ENCODE measurements at places on chromosomes 7 and 10.

GRCh38 chr7:131623154-131623553, 66.7 kb upstream of the PODXL start:
- no peak for DNase-seq

DNA sequence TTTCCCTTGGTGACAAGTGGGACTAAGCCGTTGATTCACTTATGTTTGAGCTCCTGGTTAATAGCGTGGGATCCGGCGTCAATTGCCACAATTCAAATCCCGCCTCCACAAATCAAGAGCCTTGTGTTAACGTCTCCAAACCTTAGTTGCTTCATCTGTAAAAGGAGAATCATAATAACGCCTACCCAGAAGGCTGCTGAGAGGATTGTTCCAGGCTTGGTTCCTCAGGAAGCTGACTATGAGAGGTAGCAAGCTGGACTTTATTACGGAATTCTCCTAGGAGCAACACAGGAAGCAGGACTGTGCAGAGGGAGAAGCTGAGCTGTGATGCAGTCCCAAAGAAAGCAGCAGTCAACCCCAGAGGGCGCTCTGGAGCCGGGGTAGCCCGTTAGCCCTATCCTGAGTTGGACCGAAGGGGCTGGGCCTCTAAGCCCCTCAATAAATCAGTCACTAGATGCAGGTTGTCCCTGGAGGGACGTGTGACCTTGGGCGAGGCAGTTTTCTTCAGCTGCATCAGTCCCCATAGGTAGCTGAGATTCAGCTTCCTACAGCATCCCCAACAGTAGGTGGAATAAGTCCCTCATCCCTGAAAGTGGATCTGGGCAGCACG, 6.9 kb upstream of the BAG3 start:
- no peak for DNase-seq

GRCh38 chr7:137203351-137203750, 140.2 kb downstream of the PTN start:
- DNase-seq: no peak

DNA sequence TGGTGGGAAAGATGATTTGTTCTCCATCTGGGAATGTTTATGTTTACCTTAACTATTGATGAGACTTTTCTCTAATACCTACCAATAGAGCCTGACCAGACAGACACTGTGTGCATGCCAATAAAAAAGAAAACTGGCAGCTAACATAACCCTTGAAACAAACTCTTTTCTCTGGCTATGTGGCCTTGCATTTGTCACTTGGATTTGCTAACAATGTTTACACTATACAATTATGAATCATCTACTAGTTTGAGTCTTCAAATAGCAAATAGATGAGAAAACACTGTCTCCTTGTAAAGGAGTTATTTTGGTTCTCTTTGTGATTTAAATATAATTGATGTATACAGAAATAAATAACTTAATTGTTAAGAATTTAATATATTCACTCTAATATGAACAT, 273.1 kb downstream of the SEMA3D start:
- DNase-seq: no peak

GRCh38 chr7:74215921-74216320, 6.1 kb downstream of the LAT2 start:
- no peak for DNase-seq

GRCh38 chr10:35480142-35480541, 125.0 kb upstream of the GJD4 start:
- DNase-seq: no peak

- DNase-seq: no peak
Measured at GRCh38 chr7:159139639-159140038, 5.0 kb downstream of the VIPR2 start.

- no peak for DNase-seq
Measured at GRCh38 chr7:3950249-3950648, 649.2 kb downstream of the SDK1 start.

- DNase-seq: no peak
Measured at GRCh38 chr7:67773081-67773480, 776.4 kb downstream of the TYW1 start.

DNA sequence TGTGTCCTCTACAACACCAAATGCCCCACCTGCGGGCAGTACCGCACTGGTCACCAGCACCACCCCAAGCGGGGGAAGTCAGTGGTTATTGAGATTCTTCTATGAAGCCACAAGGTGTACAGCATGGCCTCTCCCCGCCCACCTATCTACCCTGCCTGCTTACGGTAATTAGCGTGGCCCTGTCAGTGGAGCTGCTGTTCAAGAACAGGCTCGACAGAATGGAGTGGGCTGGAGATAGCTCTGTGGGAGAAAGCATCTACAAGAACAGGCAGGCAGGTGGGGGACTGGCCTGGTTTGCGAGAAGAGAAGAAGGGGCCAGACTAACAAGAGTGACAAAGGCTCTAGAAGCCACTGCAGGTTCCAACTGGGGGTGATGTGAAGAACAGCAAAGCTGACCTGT, 108.3 kb downstream of the RNF216 start:
- no peak for DNase-seq

DNA sequence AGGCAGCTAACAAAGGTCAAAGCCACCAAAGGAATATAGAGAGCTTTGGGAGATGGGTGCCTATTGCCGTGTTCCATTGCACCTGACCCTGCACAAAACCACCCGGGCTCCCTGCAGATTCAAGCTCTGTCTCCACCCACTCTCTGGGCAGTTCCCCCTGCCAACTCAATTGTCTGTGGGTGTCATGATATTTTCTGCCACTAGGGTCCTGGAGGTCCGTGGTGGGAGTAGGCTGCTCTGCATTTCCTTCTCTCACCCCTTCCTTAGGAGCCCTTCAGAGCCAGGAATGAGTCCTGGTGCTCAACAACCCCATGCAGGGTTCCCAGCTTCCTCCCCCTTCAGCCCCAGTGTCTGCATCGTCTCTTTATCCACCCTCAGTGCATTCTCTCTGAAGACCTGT, 34.1 kb downstream of the PNLIPRP2 start:
- DNase-seq: no peak

- DNase-seq: no peak
Measured at GRCh38 chr10:57790703-57791102, 477.0 kb downstream of the IPMK start.

- no peak for DNase-seq
Measured at GRCh38 chr7:93574646-93575554, at the start of gene CALCR. CALCR (minus strand) TSS chr7:93574724; CDS start chr7:93486981, 87,743 bp downstream.

- no peak for DNase-seq
Measured at GRCh38 chr7:135522509-135522908, 12.6 kb upstream of the CNOT4 start.

DNA sequence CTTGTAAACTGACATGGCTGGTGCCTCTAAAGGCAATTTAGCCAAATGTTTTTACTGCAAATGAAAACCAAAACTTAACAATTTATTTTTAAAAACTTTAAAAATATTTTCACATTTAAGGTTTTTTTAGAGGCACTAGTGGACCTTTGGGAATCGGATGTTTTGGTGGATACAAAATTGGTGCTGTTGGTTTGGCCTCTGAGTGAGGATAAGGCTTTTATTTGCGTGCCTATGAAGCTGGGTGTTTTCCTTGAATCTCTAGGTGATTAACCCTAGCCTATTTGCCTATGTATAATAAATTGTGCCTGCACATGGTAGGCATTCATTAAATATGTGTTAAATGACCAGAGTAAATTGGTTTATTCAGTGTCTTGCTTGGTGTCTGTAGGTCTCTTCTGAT, 2.9 kb upstream of the SGCE start:
- no peak for DNase-seq

GRCh38 chr7:131633342-131633843, 77.0 kb upstream of the PODXL start:
- no peak for DNase-seq

- no peak for DNase-seq
Measured at GRCh38 chr7:83161899-83162401, 734 bp downstream of the PCLO start.

GRCh38 chr7:40915071-40915470, 780.3 kb downstream of the SUGCT start:
- DNase-seq: no peak

- DNase-seq: no peak
Measured at GRCh38 chr7:42468471-42468870, 231.5 kb upstream of the GLI3 start.
